ENCODE measurements at places on chromosomes 5 and 9.

DNA sequence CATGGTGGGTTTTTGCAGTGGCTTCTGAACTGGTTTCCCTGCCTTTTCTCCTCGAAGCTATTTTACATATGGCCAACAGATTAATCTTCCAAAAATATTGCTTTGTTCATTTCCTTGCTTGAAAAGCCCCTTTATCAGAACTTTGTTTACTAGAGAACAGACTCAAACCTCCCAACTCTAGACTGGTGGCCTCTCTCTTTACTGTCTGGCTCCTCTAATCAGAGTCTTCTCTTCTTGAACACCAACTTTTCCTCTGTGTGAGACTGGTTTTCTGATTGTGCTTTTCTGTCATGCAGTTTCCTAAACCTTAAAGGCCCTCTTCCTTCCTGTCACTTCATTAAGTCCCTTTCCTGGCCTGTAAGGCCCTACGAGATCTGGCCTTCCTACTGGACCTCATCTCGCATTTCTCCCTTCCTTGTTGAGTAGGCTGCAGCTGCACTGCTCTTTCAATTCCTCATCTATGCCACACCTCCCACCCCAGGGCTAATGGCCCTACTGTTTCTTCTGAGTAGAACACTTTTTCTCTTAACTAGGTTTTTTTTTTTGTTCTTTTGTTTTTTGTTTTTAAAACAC lies 5.7 kb downstream of the C9orf43 start:
- no peak for DNase-seq

GRCh38 chr9:14561929-14562405 lies 131.3 kb downstream of the ZDHHC21 start:
- no peak for DNase-seq

DNA sequence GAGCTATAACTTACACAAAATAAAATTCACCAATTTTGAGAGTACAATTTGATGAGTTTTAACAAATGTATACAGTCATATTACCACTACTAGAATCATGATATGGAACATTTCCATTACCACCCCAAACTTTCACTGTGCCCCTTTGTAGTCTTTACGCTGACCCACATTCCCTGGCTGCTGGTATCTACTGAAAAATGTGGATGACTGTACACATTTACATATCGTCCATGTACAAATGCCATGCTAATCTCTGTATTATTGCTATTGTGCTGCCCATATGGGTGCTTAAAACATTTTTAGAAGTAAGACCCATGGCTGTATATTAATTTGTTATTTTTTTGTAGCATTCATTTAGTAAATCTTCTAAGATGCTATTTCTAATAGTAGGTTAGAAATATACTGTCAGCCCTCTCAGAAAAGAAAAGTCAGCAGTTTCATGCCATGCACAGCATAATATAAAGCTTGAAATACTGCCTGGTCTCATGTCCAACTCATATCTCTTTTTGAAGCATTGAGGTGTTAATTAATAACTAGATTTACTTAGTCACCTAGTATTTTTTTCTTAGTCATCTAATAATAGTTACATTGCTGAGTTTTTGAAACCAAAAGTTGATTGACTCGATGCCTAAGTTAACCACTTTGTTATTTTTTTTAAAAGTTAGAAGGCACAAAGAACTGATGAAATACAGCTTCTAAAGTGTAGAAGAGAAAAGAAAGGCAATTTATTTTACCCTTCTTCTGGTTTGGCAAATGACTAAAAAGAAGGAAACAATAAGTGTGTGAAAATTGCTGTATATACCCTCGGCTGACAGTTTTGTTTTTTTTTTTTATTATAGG lies 188.3 kb upstream of the MEF2C start:
- no peak for DNase-seq

GRCh38 chr9:87276327-87276841 lies 221.3 kb upstream of the DAPK1 start:
- DNase-seq, result no peak

DNA sequence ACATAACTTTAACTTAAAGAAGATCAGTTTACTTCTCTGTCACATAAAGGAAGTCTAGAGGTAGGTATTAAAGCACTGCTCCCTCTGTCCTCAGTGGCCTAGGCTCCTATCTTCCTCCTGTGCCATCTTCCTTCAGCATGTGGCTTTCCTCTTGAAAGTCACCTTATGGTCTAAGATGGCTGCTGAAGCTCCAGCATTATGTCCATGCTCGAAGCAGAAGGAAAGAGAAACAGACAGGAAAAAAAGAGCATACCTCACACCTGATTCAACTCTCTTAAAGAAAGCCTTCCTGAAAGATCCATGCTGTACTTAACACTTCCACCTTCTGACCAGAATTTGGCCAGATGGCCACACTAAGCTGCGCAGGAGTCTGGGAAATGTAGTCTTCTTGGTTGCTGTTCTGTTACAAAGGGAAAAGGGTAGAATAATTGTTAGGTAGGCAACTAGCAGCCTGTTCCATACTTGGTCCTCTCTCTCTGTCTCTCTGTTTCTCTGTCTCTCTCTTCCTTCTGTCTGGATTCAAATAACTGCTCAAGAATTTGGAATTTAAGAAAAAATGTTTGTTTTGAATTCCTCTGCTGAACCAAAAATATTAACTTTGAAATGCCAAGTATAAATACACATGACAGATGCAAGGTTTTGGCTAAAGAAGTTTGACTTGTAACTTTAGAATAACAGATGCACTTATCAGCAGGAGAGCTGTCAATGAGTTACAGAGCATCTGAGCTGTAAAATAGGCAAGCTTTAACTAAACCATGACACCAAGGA lies 16.0 kb downstream of the TMEM174 start:
- DNase-seq, result no peak

DNA sequence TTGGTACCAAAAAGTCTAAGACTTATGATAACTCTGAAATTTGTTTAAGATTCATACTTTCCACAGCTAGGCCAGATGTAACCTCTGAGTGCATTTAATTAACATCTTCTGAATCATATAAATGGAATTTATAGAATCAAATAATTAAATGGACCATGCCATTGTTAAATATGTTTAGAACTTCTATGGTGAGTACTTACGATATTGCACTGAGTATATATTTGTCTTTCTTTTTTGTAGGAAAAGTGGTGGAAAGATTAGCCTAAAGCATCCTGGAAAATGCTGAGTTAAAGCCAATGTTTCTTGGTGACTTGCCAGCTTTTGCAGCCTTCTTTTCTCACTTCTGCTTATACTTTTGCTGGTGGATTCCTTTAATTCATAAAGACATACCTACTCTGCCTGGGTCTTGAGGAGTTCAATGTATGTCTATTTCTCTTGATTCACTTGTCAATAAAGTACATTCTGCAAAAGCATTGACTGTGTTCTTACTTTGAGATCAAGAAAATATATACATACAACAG lies 11.9 kb downstream of the SPINK6 start:
- no peak for DNase-seq

DNA sequence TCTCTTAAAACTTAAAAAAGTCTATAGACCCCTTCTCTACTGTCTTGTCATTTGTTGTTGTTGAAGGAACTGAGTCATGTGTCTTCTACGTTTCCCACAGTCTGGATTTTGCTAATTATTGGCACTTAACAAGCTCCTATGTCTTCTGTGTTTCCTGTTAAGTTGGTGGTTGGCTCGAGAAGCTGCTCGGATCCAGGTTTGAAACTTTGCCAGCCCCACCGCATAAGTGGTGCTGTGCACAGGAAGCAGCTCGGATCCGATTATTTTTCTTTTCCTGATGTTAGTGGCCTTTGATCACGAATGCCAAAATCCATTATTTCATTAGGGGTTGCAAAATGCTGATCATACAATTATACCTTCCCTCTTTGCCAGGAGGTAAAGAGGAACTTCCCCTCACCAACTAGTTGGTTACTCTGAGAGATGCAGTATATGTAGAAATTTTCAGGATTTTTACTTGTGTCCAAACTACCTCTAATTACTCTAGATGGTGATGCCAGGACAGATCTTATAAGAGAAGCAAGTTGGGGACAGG lies 186.5 kb downstream of the NSG2 start:
- no peak for DNase-seq

DNA sequence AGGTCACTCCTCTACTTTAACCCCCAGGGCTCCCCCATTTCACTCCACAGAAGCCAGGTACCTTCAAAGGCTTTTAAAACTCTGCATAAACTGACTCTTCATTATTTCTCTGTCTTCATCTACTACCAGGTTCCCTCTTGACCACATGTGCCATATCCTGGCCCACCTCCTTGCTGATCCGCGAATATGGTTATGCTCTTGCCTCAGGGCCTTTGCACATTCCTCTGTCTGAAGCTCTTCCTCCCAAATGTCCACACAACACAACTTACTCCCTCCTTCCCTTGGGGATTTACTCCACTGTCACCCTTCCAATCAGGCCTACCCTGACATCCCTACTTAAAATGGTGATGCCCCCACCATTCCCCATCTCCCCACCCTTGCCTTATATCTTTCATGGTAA lies 134.6 kb upstream of the ANKRD55 start:
- no peak for DNase-seq

DNA sequence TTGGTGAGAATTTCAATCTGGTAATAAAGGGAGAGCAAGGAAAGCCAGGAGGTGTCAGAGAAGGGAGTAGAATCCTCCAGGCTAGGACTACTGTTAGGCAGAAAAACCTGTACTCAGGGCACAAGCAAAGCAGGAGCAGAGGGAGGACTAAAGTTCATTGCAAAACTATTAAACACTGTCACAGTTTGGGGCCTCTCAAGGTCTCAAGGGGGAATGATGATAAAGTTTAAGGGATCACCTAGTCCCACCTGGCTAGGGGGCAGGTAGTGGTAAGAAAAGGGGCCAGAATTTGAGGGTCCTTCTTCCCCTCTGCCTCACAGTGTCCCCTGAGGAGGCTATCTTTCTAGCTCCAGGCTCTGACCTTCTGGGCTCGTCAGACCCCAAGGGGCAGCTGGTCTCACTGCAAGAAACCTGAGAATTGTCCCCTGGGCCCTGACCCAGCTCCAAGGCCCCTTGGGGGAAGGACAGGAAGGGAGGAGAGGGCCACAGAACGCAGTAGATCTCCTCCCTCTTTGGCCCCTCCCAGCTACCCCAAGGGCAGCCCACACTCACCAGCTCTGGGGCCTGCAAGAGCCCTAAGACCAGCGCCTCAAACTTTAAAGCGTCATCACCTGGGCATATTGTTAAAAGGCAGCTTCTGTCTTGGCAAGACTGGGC lies 974 bp downstream of the CCDC69 start:
- DNase-seq, result peak; percentile 20

DNA sequence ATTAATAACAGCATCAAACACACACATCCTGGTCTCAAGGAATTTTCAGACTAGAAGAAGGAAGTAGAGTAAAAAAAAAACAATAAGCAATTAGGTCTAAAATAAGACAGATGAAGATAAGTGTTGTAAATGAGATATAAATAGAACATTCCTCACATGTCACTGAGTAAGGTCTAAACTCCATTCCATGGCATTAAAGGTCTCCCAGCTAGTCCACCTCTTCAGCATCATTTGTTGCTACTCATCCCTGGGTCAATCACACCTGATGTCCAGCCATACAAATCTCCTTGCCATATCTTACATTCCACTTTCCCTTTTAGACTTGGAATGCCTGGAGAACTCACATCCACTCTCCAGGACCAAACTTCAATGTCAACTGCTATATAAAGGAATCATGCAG lies 214.1 kb upstream of the KLF4 start:
- no peak for DNase-seq

GRCh38 chr9:113798062-113799030 lies 77.8 kb upstream of the ZNF618 start:
- no peak for DNase-seq

- no peak for DNase-seq
These were observed 246.1 kb upstream of the IRX4 start for GRCh38 chr5:2128686-2129355.

DNA sequence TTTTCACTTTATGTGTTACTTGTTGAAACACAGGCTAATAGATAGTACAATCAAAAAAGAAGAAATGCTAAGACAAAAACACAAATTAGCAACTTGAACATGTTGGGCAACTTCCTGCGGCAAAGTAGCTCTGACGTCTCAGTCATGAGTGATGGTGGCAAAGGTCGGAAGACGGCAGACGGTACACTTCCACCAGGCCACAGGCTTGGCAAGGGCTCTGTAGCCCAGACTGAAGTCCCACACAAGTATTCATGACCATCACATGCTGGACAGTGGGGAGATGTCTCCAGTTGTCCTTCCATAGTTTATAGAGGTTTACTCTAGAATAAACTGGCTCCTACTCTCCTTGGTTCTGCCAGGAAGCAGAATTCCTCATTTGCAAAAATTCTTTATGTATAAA lies 831.3 kb downstream of the MTRR start:
- no peak for DNase-seq

GRCh38 chr9:104177003-104177611 lies 83.0 kb downstream of the SMC2 start:
- DNase-seq, result no peak

GRCh38 chr5:133393776-133394476 lies 218.4 kb downstream of the FSTL4 start:
- DNase-seq, result no peak
